ENCODE measurements at places on chromosomes 4 and X.

DNA sequence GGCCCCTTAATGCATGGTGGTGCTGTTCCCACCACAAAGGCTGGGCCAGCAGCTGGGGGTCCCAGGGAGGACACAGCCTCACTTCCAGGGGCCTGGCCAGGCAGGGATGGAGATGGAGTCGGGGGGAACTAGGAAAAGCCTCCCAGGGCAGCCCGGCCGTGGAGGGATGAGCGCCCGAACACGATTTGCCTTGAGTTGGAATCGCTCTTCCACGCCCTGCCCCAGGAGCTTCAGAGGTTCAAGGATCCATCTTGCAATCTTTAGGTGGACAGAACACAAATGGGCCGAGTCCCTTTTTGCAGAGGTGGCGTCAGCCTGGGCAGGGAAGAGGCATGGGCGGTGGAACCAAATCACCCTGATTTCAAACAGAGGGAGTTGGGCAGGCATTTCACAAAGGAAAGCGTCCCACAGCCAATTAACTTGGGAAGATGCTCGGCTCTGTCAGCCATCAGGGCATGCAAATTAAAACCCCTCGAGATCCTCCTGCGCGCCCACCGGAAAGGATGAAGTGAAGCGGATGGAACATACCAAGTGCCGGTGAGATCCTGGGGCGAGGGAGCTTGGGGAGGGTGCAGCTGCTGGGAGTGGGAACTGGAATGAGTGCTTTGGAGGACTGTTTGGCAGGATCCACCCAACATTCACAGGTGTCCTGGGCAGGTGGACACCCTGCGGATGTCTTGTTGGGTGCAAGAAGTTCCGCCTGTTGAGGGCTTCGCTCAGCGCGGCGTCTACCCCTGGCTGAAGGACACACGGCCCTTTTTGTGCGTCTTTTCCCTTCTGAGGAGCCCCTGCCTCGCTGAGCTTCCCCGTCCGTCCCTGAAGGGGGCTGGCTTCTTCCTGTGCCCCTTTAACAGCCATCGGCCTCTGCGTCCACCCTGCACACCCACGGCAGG, 75.7 kb downstream of the HTRA3 start:
- DNase-seq: no peak

- DNase-seq: no peak
Measured at GRCh38 chr4:9929111-9929510, 92.2 kb downstream of the SLC2A9 start.

DNA sequence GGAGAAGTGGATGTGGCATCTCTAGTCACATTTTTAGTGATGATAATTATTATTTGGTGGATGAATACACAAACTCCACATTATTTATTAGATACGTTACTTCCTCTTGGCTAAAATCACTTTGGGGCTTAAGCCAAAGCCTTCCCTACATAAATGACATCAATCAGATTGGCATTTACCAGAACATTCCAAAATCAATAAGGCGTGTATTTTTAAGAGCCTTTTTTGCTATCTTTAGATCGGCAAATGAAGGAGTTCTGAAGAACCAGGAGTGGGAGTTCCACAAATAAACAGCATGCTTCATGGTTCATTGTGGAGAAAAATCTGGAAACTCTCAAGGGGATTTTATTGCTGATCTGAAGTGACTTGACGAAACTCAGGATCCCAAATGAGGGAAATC, 89.7 kb downstream of the AMELX start:
- DNase-seq: no peak

GRCh38 chr4:168723020-168723419, 226.2 kb downstream of the PALLD start:
- DNase-seq: no peak

DNA sequence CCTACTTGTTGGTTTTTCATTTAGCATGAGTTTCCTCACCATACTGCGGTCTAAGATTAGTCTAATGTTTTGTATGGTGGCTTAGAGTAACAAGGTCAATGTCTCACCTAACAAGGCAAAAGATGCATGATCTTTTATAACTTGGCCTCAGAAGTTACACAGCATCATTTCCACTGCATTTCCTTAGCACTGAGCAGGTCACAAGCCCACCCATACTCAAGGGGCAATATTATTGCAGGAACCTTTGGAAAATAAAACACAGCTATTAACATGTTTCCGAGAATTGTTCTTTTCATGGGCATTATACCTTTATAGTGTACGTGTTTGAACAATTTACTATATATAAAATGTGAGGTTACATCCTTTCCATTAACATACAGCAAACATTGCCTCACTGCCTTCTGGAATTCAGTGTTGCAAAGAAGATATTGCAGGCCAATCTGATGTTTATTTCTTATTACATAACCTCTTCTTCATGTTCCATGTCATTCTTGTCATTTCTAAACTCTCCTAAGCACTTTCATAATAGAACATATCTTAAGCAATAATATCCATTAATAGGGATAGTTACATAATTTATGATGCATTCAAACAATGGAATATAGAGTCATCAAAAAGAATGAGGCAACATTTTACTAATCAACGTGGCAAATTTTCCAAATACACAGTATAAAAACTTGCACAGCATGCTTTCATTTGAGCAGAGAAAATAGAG, 153.8 kb downstream of the AREG start:
- DNase-seq: no peak
